ENCODE measurements at places on chromosomes 4 and X.

DNA sequence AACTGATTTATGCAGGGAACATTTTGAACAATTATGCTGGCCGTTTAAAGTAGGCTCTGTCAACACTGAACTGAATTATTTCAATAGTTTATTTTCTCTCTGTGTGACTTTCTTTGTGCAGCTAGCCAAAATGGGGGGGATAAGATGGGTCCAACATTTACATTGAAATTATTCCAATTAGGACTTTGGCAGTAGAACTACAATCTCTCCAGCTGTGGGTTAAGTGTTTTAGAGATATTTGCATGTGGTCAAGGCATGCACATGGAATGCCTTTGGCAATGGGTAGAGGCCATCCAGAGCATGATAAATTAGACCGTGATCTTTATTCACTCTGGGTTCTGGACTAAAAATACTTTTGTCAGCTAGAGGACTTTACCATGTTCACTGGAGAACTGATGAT is 107.9 kb upstream of the ELOVL6 start:
- peak; percentile 24 for DNase-seq

GRCh38 chr4:155722816-155723499 is 35.9 kb upstream of the GUCY1B1 start:
- DNase-seq: no peak

DNA sequence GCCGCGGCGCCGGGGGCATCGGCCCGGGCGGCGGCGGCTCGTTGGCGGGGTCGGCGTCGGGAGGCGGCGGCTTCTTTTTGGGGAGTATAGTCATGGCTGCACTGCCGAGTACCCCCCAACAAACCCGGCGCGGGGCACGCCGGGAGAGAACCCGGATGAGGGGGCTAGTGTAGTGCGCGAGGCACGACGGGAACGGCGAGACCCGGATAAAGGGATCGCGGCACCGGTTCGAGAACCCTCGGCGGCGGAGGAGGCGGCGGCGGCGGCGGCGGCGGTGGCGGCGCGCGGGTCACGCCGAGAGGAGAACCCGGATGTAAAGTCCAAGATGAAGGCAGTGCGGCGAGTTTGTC is at the start of gene OTUD5:
TSS of gene OTUD5 (minus strand) at position 131 of the 350 bp plus-strand sequence. CDS start at position 94, 37 bp downstream.
- DNase-seq: no peak

DNA sequence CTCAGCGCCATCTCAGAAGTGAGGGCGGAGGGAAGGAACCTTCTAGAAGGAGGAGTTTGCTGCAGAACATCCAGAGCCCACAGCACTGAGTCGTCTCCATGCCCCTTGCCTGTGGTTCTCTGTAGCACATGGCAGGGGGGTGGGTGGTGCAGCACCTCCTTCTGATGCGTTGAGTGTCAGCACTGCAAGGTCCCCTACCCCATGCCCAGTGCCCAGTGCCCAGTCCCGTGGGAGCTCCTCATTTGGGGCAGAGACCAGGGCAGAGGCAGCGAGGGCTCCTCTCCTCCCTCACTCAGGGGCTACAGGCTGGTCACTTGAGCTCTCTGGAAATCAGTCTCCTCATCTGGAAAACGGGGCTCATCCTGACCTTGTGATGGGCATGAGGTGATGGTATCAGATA is 78.1 kb downstream of the HTRA3 start:
- no peak for DNase-seq

GRCh38 chrX:11611161-11611560 is 54.6 kb downstream of the ARHGAP6 start:
- no peak for DNase-seq

GRCh38 chr4:174474457-174475075 is 47.7 kb downstream of the HPGD start:
- no peak for DNase-seq

DNA sequence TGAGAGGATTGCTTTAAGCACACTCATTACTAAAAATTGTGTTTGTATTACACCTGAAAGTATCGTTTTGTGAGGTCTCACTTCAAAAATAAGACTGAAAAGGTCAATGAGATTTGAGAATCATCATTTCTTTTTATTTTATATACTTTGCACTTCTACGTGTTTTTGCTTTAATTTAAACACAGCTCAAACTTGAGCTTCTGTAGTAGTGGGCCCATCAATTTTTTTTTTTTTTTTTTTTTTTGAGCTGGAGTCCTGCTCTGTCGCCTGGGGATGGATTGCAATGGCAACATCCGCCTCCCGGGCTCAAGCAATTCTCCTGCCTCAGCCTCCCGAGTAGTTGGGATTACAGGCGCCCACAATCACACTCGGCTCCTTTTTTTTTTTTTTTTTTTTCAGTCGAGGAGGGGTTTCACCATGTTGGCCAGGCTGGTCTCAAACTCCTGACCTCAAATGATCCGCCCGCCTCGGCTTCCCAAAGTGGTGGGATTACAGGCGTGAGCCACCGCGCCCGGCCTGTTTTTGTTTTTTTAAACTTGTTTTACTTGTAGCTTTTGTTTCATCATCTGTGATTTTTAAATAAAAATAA is 1.5 kb downstream of the GSTCD start:
- DNase-seq: no peak

- no peak for DNase-seq
Measured at GRCh38 chr4:175308236-175308635, 390.1 kb downstream of the ADAM29 start.

DNA sequence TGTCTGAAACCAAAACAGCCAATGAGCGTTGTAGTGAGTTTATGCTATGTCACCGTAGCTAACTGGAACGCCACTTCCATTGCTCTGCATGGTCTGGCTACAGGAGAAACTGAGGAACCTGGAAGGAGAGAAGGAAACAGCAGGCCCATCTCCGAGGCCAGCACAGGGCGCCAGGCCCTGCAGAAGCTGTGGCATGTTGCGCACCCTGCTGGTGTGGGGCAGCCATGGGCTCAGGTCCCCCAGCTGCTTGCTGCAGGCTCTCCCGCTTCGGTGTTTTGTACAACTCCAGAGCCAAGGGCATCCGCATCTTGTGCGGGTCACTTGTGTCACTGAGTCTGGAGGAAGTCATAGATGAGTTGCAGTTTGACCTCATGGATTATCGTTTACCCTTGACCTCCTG is 89.2 kb downstream of the AFAP1 start:
- no peak for DNase-seq

DNA sequence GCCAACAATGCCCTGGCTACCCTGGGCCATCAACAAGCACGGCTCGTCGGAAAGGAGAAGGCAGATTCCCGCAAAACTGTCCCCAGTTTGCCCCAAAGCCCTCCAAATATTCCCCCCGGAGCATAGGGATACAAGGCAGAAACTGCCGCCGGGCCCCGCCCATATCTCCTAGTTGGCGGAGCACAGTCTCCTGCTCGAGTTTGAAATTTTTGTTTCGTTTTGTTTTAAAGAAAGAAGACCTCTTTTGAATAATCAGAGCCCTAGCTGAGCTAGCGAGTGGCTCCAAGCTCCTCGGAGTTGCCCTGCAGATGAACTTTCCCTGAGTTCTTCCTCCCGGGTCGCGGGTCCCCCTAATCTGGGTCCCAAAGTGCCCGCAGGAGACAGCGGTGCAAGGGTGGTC is 138.1 kb upstream of the ZIC3 start:
- DNase-seq: peak; percentile 17

- no peak for DNase-seq
Measured at GRCh38 chr4:75142382-75142781, 209.5 kb downstream of the PARM1 start.

- DNase-seq: peak; percentile 63
Measured at GRCh38 chr4:29423836-29424721, 1296.1 kb upstream of the PCDH7 start.

GRCh38 chr4:71456841-71457240 is 118.0 kb downstream of the SLC4A4 start:
- peak; percentile 36 for DNase-seq

DNA sequence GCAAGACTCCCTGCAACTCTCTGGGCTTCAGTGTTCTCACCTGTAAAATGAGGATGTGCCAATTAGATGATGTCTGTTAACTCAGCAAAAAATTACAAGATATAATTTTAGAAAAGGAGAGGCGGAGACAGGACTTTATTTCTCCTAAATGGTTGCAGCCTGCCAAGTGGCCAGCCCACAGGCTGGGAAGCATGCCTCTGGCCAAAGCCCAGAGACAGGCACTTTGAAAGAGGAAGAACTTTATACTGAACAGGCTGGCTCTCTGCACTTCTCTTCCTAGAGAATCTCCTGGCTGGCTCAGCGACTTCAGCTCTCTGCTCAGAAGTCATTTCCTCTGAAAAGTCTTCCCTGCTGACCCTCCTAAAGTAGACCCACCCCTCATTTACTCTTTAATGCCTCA is 3.7 kb downstream of the PRDM5 start:
- DNase-seq: no peak

GRCh38 chr4:75908555-75908954 is 6.3 kb upstream of the PPEF2 start:
- DNase-seq: peak; percentile 78

DNA sequence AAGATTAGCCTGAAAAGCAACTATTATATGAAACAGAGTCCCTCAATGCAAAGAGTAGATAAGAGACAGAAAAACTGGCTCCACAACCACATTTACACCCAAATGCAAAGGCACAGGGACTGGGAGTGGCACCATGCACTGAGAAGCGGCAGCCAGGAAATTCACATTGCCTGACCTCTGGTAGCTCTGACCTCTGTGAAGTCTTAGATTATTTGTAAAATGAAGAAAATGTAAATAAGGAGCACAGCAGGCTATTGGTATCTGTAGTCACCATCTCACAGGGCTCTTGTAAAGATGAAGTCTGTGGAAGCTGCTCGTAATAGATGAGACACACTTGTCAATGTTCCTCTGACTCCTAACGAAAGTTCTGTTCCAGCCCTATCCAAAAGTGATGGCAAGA is 69.7 kb downstream of the FAT1 start:
- DNase-seq: peak; percentile 10

- DNase-seq: no peak
Measured at GRCh38 chr4:8912089-8912455, 40.4 kb upstream of the HMX1 start.

DNA sequence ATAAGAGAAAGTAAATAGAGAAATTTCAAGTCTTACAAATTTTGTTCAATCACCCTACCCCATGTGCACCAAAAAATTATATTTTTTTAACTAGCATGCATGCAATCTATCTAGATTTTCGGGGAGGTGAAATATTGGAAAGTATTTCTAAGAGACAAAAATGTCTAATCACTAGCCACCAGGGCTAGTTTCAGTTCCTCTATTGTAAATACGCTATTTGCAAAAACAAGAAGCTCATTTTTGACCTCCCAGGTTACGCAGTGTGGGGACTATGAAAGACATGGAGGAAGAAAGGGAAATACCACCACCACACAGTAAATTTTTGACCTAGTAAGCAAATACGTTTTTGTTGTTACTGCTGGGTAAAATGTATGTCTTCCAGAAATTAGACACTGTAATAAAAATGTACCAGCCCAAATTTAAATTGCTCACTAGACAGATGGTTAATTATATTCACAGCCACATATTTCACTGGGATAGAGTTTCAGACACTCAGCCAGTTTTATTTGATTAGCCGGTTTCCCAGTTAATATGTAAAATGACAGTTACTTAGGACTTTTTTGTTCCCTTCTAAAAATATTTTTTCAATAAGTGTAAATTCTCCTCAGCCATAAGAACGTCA is 2.2 kb downstream of the NEXMIF start:
- no peak for DNase-seq

DNA sequence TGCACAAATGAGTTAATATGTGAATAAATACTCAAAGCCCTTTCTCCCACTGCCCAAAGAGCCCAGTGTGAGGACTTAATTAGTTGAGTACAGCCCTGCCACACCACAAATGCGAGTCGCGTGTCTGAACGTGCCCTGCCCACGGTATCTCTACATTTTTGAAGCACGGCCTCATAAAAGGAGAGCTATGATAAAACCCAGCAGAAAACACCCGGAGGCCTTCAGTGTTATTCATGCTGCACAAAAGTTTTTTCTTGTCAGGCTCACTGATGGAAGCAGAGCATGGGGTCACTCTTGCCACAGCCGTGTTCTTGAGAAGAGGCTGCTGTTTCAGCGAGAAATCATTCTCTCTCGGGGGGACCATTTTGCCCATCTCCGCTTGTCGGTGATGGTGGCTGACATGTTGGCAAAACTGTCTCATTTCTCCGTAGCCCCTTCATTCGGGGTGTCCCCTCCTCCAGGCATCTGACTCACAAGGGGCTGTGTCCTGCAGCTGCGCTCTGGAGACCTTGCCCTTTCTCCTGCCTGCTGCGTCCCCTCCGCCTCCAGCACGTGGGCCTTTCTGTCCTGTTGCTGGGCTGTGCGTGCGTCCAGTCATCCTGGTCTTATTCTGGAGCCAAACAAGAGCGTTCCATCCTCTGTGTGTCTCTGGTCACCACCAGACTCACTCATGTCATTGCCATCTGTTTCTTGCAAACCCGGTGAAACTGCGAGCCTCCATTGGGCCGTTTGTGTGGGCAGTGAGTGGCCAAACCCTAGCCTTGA is 88.8 kb downstream of the SORCS2 start:
- DNase-seq: no peak

- no peak for DNase-seq
Measured at GRCh38 chrX:40968180-40968579, 117.1 kb upstream of the USP9X start.

DNA sequence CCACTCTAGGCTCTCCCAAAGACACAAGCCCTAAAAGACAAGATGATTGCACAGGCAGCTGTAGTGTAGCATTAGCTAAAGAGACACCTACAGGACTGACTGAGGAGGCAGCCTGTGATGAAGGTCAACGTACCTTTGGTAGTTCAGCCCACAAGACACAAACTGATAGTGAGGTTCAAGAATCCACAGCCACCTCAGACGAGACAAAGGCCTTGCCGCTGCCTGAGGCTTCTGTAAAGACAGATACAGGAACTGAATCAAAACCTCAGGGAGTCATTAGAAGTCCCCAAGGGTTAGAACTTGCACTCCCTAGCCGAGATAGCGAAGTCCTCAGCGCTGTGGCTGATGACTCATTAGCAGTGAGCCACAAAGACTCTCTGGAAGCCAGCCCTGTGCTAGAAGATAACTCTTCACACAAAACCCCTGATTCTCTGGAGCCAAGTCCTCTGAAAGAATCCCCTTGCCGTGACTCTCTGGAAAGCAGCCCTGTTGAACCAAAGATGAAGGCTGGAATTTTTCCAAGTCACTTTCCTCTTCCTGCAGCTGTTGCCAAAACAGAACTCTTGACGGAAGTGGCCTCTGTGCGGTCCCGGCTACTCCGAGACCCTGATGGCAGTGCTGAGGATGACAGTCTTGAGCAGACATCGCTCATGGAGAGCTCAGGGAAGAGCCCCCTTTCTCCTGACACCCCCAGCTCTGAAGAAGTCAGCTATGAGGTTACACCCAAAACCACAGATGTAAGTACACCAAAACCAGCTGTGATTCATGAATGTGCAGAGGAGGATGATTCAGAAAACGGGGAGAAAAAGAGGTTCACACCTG is 306.3 kb downstream of the ANK2 start:
- DNase-seq: peak; percentile 83

DNA sequence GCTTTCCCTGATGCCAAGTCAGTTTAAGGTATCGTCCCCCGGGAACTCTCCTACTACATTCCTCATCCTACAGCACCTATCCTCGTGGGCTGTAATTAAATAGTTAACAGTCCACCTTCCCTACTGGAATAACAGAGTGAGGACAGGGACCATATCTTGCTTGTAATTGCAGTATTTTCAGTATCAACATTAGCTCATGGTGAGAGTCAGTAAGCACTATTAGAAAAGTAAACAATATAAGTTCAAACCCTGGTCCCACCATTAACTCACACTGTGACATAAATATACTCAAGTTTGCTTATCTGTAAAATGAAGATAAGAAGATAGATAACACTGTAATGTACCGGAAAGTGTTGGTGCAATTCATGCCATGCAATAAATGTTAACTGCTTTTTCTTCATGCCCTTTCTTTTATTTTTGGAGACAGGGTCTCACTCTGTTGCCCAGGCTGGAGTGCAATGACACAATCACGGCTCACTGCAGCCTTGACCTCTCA is 61.3 kb downstream of the SH3RF1 start:
- DNase-seq: no peak

- DNase-seq: no peak
Measured at GRCh38 chrX:40249582-40249981, 151.8 kb upstream of the BCOR start.

Data from choroid plexus epithelial cell (primary cell).